Type B pancreatic cell (in vitro differentiated cells): ENCODE measurements at places on chromosomes 3 and 15. TPM values are rescaled to one million over a fixed set of nuclear protein-coding genes. Genes with fewer than 3 reads are reported as not detected.

PARP15 gene
- total RNA-seq, result 0.26 and 0.29 TPM in 2 replicates

FAM81A gene
- total RNA-seq, result 0.67 and 1.4 TPM in 2 replicates

WWTR1 gene
- total RNA-seq, result 45.4 and 65.0 TPM in 2 replicates

GOLGA6L10 gene
- total RNA-seq, result 2.7 and 6.3 TPM in 2 replicates

SYNPR gene
- 0.55 and 2.3 TPM in 2 replicates for total RNA-seq

STAC gene
- 3.5 and 4.9 TPM in 2 replicates for total RNA-seq

EIF1B gene
- 55.2 and 81.8 TPM in 2 replicates for total RNA-seq

CAMK1 gene
- total RNA-seq, result 2.7 and 9.1 TPM in 2 replicates

CDCP1 gene
- 26.3 and 82.5 TPM in 2 replicates for total RNA-seq

GOLGA6L7 gene
- not detected in 2 replicates for total RNA-seq

ITIH4 gene
- total RNA-seq, result 4.1 and 14.0 TPM in 2 replicates

DLL4 gene
- 2.9 and 5.9 TPM in 2 replicates for total RNA-seq

IQCF5 gene
- total RNA-seq, result not detected in 2 replicates

COPG1 gene
- 169 and 262 TPM in 2 replicates for total RNA-seq

KIF23 gene
- 31.8 and 48.1 TPM in 2 replicates for total RNA-seq

MTHFS gene
- 22.7 and 27.6 TPM in 2 replicates for total RNA-seq
